ENCODE measurements at places on chromosomes 11 and 22.

- no peak for DNase-seq
Observed at GRCh38 chr22:43039800-43040199, 24.9 kb upstream of the PACSIN2 start.

GRCh38 chr11:131470216-131470925 is 100.0 kb downstream of the NTM start:
- no peak for DNase-seq

DNA sequence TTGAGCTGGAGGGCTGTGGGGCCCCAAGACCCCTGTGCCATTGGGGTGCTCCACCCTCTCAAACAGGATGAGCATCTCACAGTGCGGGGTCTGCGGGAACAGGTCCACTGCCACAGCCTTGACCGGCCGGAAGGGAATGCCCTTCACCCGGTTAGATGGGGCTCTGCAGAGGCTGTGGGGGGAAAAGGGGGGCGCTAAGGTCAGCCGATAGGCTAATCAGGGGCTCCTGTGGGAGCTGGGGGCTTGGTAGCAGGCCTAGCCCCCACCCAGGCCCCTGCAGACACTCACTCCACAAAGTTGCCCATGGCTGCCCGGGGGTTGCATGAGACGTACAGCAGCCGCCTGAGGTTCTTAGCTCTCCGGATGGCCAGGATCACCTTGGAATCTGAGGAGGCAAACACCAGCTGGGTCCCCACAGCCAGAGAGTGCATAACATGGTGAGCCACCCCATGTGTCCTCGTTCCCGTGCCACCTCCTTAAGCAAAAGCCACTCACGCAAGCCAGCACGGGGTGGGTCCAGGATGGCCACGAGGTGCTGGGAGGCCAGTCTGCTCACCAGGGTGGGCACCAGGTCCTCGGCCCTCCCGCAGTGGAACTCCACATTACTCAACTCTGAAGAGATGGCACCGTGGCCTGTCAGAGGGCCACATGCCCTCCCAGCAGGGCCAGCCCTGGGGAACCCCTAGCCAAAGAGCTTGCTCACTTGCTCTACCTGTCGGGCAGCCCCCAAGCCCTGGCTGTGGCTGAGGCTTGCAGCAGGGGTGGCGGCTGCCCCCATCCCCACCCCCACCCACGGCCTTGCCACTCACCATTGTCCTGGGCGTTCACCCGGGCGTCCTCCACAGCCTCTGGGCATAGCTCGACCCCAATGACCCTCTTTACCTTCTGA is 3.0 kb upstream of the RANBP1 start:
- no peak for DNase-seq

- DNase-seq = no peak
Observed at GRCh38 chr22:30047364-30047738, 32.9 kb upstream of the HORMAD2 start.

- no peak for DNase-seq
Observed at GRCh38 chr11:94537031-94537600, 6.6 kb upstream of the FUT4 start.

DNA sequence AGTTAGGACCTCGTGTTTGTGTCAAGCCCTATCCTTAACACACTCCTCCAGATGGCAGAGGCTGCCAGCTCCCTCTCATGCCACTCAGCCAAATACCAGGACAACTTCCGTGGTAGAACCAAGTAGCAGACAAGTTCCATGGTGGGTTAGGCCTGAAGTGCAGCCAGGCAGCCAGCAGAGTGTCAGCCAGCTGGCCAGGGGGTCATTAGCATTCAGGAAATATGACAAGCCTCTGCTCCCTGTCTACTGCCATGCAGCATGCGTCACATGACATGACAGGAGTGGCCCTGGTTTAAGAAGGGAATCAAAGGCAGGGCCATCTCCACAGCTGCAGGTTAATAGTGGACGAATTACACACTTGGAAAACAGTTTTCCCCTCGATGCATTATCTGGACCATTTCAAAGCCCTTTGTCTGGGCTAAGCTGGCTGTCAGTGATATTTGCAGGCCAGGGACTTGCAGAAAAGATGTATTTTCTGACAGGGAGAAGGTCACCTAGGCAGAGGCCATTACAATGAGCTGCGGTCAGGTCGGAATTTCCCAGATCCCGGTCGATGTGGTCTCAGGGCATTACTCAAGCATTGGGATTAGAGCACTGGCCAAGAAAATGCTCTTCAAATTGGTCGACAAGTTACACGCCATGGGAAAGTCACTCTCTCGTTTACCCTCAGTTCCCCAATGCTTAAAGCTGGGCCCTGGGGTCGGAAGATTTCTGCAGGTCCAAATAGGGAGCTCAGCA is 461.7 kb upstream of the CADM1 start:
- DNase-seq = no peak

DNA sequence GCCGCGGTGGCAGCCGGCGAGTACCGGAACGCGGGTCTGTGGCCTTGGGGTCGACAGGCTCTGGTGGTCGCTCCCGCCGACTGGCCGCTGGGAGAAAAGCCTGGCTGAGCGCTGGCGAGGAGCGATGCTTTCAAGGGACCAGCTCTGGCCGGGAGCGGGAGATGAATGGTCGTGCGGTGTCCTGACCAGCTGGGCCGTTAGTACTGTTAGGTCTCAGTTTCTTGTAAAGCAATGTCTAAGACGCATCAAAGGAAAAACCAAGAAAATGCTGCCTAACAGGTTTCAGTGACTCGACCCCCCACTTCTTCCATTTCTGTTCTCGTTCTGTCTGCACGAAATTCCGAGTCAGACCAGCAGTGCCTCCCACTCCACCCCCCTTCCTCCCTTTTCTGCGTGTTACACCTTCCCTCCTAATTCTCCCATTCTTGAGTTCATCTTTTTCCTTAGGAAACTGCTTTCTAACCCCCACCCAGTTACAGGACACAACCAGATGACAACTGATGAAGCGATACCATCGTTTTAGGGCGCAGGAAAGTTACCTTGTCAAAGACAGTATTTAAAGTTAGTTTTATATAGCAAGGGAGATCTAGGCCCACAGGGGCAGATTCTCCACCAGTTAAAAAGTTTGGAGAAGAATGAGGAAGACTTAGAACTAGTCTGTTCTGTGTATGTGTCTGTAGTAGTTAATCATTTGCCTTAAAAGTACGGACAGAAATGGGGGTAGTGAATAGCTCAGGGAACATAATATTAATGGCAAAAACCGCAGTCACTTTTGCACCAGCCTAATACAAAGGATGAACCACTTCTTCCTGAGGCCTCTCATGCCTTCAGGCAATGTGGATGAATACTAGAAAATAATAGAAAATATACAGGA is 1.0 kb downstream of the CUL5 start:
- no peak for DNase-seq

GRCh38 chr11:45158210-45158731 is 11.8 kb downstream of the PRDM11 start:
- peak; percentile 79 for DNase-seq

GRCh38 chr22:23521441-23522113 is 58.5 kb downstream of the IGLL1 start:
- DNase-seq = peak; percentile 89

GRCh38 chr11:70503468-70504221 is 105.3 kb downstream of the CTTN start:
- DNase-seq = no peak

DNA sequence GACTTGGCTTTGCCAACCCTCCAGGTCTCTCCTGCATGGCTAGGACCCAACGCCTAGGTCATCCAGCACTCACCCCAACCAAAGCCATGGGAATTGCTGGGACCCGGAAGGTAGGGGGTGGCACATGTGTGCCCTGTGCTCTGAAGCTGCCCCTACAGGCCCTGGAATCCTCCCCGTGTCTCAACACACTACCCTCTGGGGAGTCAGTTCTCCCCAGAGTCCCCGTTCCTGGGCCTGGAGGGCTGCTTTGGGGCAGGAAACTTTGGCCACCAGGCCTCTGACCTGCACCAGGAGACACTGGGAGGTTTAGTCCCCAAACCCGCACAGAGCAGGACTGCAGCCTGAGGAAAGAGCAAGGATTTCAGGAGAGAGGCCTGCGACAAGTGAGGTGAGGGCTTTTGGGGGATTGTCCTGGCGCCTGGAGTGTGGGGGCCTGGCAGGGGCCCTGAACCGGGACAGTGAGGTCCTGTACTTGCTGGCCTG is 495 bp upstream of the IFITM1 start:
- no peak for DNase-seq

DNA sequence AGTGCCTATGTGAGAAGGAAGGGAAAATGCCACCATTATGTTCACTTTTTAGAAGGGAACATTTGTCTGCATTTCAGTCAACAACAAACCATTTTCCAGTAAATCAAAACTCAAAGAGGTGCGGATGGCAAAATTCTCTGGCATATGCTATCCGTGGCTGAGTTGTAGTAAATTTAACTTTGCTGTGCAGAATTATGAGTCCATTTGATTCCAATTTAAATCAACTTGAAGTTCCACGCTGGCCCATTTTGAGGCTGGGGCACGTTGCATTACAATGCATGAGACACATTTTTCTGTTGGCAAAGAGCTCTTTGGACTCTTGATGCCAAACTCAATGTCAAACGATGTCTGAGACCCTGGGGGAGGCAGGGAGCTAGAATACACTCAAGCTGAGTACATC is 211.8 kb downstream of the LRRC4C start:
- DNase-seq = no peak

- no peak for DNase-seq
Observed at GRCh38 chr22:29080106-29080975, 7.5 kb downstream of the KREMEN1 start.
